ENCODE measurements at places on chromosomes 5 and 9.

DNA sequence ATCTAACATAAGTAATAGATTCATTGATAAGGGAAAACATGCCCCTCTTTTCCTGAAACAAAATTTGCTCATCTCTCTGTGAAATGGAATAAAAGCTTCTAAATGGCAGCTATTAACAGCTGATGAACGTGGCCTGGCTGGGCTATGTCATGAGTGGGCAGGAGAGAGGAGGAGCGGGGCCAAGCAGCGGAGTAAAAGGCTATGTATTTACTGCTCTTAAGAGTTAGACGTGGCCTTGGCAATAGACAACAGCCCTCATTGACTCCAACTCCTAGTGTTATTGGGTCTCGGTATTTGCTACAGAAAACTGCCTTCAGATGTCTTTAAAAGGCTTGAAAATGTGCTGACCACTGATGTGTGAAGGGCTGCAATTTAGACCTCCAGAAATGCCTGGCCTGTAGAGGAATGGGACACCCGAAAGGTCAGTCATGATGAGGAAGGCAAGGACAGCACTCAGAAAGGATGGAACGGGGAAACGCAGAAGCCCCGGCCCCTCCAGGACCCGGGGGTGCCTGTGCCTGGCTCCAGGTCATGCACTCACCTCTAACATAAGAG lies 116.8 kb downstream of the PDZD2 start:
- no peak for DNase-seq

DNA sequence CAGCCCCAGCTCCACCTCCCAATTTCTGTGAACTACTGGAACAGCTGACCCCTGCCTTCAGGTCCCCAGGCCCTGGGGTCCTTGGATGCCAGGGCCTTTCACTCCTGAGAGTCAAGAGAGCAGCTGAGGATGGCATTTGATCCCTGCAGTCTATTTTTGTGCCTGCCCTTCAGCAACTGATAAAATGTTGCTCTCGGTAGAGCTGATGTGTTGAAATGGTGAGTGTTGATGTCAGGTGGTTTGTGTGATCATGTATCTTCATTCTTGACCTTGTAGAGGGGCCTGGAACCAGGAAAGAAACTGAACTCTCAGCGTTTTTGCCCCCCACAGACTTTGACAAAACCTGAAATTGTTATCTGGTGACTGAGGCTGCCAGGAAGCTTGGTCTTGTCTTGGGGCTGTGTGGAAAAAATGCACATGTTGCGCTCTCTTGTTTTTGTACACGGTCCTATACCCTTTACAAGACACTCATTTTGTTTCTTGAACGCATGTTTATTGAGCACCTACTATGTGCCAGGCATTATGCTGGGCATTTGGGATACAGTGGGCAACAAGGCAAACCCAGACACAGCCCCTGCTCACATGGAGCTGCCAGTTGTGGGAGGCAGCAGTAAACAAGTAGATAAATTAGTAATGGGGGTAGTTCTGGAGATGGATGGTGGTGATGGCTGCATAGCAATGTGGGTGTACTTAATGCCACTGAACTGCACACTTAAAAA lies 78.3 kb downstream of the PPARGC1B start:
- no peak for DNase-seq

- no peak for DNase-seq
These were observed 22.1 kb upstream of the TPD52L3 start for GRCh38 chr9:6305954-6306563.

GRCh38 chr5:151200913-151201595 lies 22.8 kb downstream of the CCDC69 start:
- no peak for DNase-seq

- no peak for DNase-seq
These were observed 2.7 kb downstream of the GZMA start for GRCh38 chr5:55104946-55105701.

GRCh38 chr5:140246378-140247122 lies 56.4 kb downstream of the PFDN1 start:
- DNase-seq, result no peak
